Stimulated activated CD8-positive, alpha-beta memory T cell treated with anti-CD3 and anti-CD28 coated beads, Interleukin-4, amount 100 ng/mL, for 24 hours (primary cell): ENCODE measurements at places on chromosomes 3 and 15.

- DNase-seq: no peak
These were observed 632.2 kb downstream of the MAGI1 start for GRCh38 chr3:65406470-65406869.

- no peak for DNase-seq
These were observed 124.8 kb upstream of the LRIG1 start for GRCh38 chr3:66625505-66626216.

DNA sequence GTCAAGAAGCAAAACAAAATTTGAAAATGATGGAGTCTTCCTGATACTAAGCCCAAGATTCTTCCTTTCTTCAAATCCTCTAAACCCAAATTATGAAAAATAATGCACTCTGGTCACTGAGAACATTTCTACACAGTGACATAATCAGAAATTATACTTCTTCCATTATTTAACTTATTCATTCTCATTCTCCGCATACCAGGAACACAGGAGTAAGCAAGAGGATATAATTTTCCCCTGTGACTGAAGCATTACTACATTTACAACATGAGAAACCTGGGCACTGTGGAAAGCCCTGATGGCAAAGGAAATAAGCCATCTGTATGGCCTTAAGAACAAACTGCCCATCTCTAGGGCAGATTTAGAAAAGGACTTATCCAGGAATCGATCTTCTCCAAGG is 47.0 kb downstream of the EXD1 start:
- no peak for DNase-seq

- DNase-seq: no peak
These were observed 18.7 kb downstream of the ACVR2B start for GRCh38 chr3:38472342-38472741.

GRCh38 chr15:38826880-38827279 is 262.3 kb upstream of the RASGRP1 start:
- DNase-seq: no peak

GRCh38 chr3:34405159-34405558 is 606.7 kb downstream of the PDCD6IP start:
- no peak for DNase-seq

DNA sequence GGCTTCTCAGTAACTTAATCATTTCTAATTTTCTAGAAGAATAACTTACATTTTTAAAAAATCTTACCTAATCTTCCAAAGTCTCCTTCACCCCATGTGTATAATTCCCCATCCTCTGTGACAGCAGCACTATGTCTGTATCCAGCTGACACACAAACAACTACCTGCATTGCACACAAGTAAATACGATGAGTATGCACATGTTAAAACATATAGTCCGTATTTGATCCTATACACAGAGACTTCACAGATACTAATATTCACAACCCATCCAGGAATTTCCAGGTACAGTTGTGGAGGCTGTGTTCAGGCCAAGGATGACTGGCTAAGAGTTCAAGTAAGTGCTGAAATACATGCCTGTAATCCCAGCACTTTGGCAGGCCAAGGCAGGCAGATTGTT is 78.6 kb downstream of the HERC1 start:
- no peak for DNase-seq

DNA sequence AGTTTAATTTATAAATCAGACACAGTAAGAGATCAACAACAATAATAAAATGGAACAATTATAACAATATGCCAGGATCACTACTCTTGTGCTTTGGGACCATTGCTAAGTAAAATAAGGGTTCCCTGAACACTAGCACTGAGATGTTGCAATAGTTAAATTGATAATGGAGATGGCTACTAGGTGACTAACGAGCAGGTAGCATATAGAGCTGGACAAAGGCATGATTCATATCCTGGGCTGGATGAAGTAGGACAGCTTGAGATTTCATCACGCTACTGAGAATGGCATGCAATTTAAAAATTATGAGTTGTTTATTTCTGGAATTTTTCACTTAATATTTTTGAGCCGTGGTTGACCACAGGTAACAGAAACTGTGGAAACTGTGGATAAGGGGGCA is 20.7 kb upstream of the MYZAP start:
- no peak for DNase-seq

- DNase-seq: no peak
These were observed 11.9 kb downstream of the HDAC11 start for GRCh38 chr3:13492048-13492447.

GRCh38 chr15:28079313-28079969 is 19.7 kb downstream of the OCA2 start:
- DNase-seq: no peak

DNA sequence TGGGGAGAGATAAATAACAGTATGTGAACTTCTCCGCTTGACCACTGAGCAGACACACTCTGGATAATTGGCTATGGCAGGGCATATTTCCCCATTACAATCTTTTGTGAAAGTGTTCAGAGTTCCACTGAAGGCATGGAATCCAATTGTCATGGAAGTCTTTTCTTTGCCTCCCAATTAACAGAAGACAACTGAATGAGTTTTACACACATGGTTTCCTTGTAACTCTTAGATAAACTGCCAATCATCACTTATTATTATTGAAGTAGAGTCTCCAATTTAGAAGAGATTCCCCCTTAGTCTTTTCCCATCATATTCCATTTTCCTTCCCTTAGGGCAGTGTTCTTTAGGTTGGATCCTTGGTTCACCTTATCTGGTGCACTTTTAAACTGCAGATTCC is 308.3 kb downstream of the NR2F2 start:
- no peak for DNase-seq

DNA sequence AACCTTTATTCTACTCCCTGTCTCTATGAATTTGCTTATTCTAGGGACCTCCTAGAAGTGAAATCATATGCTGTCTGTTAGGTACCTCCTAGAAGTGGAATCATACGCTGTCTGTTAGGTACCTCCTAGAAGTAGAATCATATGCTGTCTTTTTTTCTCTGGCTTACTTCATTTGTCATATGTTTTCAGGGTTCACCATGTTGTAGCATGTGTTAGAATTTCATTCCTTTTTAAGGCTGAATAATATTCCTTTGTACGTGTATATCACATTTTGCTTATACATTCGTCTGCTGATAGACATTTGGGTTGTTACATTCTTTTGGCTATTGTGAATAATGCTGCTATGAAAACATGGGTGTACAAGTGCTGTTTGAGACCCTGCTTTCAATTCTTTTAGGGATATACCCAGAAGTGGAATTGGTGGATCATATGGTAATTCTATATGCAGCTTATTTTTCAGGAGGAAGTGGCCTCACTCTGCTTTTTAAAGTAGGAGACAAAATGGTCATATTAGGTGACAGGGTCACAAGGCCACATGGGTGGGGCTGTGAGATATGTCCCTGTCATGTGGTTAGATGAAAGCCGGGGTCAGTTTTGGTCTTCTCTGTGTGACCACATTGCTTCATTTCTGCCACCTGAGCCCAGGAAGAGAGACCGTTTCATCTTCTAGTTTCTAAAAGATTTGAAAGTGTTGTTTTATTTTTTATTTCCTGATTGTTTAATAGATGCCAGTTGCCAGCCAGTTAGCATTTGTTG is 76.7 kb downstream of the FLNB start:
- no peak for DNase-seq

- no peak for DNase-seq
These were observed 117.8 kb upstream of the IQSEC1 start for GRCh38 chr3:13191016-13191415.

DNA sequence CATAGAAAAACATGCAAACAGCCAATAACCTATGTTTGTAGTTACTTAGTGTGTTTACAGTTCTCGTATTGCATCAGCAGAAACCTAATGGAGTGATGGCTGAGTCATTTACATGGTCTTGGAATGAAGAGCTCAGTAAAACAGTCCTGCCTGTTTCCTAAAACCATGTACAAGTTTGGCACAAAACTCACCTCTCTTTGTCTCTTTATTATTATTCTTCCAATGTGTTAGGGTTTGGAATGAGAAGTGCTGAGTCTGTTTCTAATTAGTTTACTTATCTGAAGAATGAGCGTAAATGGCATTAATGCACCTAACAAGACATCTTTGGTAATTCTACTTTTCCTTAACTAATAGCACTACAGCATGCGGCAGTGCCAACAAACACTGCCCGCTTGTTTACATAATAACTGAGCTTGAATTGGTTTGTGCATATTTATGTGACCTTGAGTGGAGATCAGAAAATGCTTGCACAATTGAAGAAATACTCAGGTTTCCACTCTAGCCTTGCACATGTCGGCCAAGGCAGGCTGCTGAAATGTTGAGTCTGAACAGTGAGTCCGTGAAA is 385.4 kb upstream of the SEMA6D start:
- no peak for DNase-seq

DNA sequence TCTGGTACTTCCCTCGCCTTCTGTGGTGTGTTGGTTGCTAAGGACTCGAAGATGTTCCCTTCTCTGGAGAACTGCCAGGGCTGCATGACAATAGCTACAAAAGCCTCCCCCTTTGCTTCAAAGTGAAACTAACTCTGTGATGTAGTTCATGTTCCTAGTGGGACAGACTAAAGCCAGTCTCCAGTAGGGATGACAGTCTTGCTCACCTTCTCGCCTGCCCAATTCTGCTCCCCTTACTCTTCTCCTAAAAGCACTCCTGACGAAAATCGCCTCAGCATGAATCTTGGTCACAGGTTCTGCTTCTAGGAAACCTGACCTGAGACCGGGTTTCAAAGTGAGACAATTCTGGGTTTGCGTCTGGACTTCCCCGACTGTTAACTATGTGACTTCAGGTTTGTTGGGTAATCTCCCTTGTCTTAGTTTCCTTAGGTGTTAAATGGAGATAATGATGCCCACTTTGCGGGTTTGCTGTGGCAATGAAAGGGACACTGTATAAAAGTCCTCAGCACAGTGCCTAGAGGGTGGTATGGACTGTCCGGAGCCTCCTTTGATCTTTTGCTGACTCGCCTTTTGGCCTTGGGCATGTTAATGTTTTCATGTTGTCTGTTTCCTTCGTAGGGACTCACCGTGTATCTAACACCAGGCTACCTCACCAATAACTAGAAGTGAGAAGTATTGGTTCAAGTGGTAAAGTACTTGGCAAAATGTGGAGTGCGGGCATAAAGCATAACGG is 24.9 kb upstream of the THRB start:
- no peak for DNase-seq

DNA sequence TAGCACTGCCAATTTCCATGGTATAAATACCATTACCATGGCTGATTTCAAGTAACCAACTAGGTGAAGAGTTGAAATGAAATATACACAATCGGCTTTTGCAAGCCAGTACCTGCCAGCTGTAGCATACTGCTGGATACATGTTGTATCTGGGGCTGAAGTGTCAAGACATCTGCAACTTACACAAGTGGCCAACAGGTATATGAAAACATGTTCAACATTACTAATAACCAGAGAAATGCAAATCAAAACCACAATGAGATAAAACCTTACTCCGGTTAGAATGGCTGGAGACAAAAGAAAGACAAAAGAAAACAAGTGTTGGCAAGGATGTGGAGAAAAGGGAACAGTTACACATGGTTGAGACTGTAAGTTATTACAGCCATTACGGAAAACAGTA is 11.6 kb downstream of the ATOSA start:
- no peak for DNase-seq

DNA sequence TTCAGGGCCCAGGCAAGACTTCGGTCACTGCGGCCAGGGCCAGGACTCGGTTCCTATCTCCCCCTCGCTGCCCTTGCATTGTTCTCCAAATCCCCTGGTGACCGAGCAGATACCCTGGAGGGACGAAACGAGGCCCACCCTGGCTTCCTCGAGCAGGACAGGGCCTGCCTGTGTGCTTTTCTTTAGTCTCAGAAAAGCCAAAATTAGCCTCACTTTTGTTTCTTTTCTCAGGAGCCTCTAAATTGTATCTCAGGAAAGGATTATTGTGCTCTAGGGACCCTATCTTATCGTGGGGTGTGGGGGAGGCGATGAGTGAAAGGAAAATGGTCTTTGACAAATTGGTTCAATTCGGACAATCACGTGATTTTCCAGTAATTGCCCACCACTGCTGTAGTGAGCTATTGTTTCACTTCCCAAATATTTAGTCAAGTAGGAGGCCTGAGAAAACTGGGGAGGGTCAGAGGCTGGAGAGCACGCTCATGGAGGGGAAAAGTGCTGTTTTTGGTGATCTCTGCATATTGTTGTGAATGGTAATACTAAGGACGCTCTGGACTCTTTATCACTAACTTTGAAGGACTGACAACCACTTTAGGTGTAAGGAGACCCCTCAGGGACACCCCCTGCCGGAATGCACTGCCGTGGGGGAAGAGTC is 61.6 kb downstream of the TMEM44 start:
- no peak for DNase-seq

DNA sequence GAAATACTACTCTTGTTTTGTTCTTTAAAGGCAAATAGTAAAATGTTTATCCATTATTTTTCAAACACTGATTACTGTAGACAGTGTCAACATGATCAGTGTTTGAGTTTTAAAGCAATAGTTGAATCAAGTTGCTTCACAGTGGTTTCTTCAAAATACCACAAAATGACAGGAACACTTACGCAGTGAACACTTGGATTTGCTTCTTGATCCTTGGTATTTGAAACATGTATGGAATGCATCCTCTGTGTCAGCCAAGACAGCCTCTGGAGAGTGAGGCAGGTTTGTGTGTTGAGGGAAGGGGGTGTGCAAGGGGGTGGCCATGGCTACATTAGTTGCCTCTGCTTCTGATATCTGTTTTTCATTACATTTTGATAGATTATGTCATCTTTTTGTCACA is 413.0 kb downstream of the RBMS3 start:
- DNase-seq: no peak

DNA sequence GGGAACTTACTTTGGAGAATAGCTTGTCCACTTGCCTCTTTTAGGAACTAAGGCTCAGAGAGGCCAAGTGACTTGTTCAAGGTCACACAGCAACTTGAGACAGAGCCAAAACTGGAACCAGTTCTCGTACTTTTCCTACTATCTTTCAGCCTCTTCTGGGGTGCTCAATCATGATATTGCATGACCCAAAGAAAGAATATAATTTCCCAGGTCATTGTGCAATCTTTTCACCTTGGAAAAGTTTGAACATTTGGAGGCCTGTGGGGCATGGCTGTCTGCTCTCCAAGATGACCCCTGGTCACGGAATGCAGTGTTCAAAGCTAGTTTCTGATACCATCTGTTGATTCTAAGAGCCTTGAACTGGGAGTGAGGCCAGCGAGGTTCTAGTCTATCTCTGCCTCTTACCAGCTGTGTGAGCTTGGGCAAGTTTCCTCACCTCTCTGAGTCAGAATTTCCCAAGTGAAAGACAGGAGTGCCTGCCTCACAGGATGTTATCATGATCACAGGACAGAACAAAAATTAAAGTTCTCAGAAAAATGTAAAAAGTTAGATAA is 89.7 kb downstream of the BDH1 start:
- no peak for DNase-seq

DNA sequence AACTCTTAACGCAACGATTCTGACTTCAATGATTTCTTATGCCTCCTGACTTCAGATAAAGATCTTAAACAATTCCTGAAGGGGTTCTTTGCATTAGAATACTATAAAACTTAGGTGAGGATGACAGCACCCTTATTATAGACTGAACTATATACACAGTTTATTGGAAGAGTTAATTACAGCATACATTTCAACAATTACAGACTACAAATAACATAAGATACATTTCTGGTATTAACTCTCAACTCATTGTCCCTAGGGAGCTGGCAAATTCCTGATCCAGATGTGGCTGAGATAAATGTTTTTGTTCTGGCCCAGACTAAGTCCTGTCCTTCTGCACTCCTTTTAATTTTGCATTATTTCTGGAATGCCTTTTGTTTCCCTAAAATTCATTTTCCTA is 155.5 kb upstream of the TMC3 start:
- no peak for DNase-seq

GRCh38 chr3:4588466-4588865 is 95.3 kb downstream of the ITPR1 start:
- no peak for DNase-seq
